ENCODE measurements at places on chromosomes 4 and X.

GRCh38 chrX:69069876-69070275 lies 95.4 kb downstream of the PJA1 start:
- no peak for DNase-seq

GRCh38 chr4:69823481-69824186 lies 36.3 kb downstream of the SULT1E1 start:
- DNase-seq = no peak

GRCh38 chrX:49250578-49250977 lies 13.9 kb downstream of the FOXP3 start:
- no peak for DNase-seq

GRCh38 chrX:68843992-68844391 lies 15.2 kb downstream of the EFNB1 start:
- no peak for DNase-seq

DNA sequence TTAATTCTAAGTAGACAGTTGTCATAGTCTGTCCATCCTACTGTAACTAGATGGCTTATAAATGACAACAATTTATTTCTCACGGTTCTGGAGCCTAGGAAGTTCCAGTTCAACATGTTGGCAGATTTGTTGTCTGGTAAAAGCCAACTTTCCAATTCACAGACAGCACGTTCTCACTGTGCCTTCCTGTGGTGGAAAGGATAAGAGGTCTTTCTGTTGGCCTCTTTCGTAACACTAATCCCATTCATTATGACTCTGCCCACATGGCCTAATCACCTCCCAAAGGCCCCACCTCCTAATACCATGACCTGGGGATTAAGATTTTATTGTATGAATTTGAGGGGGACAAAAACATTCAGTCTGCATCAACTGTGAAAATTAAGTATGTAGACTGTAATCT lies 83.2 kb downstream of the GALNTL6 start:
- DNase-seq = no peak

DNA sequence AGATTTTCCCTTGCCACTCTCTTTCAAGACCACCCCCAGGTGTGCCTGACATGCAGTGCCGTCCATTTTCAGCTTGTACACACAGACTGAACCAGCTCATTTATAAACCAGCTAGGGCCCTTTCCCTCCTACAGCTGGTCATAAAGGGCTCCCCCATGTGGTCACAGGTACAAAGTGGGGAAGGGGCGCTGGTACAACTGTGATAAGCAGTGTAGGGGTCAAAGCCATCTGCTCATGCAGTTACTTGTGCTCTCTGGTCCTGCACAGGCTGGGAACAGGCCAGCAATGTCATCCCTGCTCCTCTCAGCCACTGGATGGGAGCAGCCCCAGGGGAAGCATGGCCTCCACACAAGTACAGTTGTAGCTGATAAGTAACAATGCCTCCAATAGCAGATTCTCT lies 20.6 kb downstream of the GABRQ start:
- DNase-seq = no peak

DNA sequence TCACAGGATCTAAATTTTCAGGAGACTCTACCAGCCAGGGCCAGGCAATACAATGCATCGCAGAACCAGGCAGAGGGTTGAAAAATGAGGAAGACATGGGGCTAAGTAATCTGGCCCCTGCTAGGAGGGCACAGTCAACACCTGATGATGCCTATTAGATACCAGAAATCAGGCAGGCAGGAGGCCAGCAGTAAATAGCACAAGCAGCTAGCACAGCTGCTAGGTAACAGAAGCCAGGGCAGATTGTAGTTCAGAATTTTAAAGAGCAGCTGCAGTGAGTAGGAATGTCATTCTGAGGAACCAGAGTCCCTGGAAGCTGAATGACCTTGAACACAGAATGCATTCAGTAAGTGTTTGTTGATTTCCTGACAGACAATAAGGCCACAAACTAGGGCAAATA lies 38.8 kb upstream of the TRPC5OS start:
- no peak for DNase-seq

- no peak for DNase-seq
Measured at GRCh38 chrX:107674480-107675364, 46.4 kb downstream of the PRPS1 start.

DNA sequence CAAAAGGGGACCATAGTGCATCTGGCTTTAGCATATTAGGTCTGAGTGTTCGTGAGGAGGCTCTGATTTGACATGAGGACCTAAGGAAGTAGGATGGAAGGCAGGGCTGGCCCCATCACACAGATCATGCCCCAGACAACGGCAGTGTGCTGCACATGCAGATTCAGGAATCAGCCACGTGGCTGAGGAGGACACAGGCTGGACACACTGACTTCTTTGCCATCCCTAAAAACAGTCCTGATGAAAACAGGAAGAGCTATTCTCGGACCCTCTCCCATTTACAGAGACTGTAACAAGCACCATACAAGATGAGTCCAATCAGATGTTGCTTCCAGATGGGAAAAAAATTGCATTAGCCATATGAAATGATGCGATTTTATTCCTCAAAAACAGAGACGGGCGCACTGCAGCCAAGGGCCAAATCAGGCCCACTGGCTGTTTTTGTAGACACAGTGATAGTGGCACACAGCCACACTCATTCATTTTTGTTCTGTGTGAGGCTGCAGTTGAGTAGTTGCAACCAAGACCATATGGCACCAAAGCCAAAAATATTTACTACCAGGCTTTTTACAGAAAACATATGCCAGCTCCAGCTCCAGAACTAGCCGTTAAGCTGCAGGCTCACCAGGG lies 41.0 kb downstream of the ACSL1 start:
- DNase-seq = no peak

DNA sequence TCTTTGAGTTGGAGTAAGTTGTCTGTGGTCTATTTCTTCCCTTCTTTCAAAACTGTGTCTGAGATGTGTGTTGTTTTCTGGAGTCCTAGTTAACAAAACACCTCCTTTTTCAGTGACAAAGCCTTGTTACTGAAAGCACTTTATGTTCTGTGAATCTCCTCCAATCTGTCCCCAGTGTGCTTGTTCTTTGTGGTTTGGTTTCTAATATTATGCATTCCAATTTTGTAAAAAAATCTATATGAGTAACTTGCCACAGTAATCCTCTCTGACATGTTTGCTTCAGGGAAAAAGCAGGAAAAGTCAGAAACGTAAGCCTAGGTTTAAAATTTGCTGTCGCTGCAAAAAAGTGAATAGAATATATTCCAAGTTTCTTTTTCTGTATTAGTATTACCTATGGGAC lies 12.4 kb downstream of the PRRG1 start:
- DNase-seq = no peak

DNA sequence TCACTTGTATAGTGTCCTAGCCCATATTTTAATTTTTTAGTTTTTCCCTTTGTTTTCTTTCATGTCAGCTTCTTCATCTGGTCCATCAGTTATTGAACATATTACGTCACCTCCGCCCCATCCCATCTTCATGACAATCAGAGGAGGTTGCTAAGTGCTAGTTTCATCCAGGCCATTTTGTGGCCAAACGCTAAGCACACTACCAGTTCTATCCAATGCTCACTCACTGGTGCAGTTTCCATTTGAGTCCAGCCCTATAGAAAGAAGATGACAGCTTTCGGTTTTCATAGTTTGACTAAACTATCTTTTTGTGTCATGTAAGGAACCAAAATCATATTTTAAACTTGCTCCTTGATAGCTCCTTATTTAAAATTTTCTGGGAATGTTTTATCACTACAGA lies 304.2 kb downstream of the TENM3 start:
- no peak for DNase-seq

GRCh38 chr4:119244832-119245231 lies 32.3 kb downstream of the USP53 start:
- DNase-seq = no peak

- no peak for DNase-seq
Measured at GRCh38 chr4:138225477-138225876, 16.7 kb downstream of the SLC7A11 start.

DNA sequence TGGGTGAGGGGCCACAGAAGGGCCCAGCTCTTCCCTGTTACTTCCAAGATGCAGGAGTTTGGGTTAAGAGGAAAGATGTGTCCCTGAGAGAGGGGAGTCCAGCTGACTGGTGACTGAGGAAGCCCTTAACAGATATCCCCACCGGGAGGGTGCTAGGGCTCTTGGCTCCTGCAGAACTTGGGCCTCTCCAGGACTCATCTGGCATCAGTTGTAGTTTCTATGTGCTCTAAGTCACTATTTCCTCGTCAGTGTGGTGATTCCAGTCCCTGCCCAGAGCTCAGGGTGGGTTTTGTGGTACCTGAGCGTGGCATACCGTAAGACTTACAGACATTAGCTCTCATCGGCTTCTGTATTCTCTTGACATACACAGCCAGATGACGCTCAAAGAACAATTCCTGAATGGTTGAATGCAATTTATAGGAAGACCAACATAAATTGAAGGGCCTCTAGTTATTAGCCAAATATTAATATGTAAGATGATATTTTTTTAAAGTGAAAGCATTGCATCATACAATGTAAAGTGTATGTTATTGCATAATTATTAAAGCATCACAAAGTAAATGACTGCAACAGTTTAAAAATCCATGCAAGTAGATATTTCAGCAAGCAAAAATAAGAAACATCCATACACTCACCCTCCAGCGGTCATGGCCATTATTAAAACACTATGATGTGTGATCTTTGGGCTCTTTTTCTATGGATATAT lies 195.5 kb downstream of the PTTG2 start:
- DNase-seq = no peak

DNA sequence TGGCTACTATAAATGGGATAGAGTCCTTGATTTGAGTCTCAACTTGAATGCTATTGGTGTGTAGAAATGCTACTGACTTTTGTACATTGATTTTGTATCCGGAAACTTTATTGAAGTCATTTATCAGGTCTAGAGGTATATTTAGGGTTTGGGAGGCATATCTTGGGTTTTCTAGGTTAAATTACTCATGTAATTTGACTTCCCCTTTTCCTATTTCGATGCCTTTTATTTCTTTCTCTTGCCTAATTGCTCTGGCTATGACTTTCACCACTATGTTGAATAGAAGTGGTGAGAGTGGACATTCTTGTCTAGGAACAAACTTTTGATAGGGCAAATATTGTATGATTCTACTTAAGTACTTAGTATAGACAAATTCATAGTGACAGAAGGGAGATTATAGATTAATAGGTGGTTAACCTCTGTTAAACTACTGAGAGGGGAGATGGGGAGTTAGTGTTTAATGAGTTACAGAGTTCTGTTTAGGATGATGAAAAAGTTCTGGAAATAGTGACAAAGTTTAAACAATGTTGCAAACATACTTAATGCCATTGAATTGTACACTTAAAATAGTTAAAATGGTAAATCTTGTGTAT lies 22.8 kb upstream of the HSPA4L start:
- DNase-seq = no peak

DNA sequence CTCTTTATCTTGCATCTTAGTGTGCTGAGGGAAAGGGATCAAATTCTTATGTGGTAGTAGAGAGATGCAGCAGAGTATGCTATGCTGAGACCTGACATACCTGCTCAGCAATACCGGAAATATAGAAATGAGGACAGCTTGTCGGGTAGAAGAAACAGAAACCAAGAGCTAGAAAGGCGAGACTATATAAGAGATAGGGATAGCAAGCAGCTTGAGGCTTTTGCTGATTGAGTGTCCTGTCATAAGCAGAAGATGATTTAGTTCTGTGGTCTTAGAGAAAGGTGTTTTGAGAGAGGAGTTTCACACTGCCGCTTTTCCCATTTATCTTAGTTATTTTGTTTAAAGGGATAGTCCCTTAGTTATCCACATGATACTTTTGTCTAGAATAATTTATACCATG lies 31.7 kb downstream of the USP9X start:
- DNase-seq = no peak

Data from stromal cell of bone marrow (primary cell).